CD4-positive, alpha-beta T cell (primary cell): ENCODE measurements at places on chromosomes 2 and 18.

- no peak for DNase-seq
Measured at GRCh38 chr18:32469691-32470459, 807 bp downstream of the GAREM1 start.

- no peak for DNase-seq
Measured at GRCh38 chr18:54684784-54685183, 93.7 kb downstream of the DYNAP start.

GRCh38 chr18:8947566-8947965 is 154.9 kb upstream of the NDUFV2 start:
- no peak for DNase-seq

GRCh38 chr2:47159627-47160026 is 4.5 kb upstream of the STPG4 start:
- DNase-seq: no peak

- DNase-seq: no peak
Measured at GRCh38 chr2:46006473-46007025, 290.7 kb upstream of the EPAS1 start.

DNA sequence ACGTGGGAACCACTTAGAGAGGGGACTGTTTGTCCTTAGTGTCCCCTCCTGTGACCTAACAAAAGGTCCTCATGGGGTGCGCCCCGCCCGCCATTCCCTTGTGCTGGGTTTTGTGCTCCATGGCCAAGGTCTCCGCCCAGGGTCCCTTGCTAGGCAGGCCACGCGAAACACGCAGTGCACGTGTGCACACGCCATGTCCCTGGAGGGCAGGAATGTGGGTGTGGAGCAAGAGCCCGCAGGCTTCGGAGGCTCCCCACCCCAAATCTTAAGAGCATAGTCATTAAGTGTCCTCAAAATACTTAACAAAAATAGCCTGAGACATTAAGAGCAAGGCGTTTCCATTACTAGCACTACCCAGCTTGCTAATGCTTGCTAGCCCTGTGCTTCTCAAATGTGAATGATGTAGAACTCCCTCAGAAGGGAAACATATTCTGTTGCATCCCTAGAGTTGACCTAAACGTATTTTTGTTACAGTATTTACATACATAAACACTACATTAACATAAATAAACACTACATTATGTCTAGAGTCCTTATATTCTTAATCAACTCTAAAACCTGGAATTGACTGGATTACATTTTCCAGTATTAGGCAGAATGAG is 117.6 kb upstream of the APCDD1 start:
- no peak for DNase-seq

- no peak for DNase-seq
Measured at GRCh38 chr18:3455907-3456685, 6.1 kb downstream of the TGIF1 start.
